ENCODE measurements at places on chromosomes 1 and 21.

DNA sequence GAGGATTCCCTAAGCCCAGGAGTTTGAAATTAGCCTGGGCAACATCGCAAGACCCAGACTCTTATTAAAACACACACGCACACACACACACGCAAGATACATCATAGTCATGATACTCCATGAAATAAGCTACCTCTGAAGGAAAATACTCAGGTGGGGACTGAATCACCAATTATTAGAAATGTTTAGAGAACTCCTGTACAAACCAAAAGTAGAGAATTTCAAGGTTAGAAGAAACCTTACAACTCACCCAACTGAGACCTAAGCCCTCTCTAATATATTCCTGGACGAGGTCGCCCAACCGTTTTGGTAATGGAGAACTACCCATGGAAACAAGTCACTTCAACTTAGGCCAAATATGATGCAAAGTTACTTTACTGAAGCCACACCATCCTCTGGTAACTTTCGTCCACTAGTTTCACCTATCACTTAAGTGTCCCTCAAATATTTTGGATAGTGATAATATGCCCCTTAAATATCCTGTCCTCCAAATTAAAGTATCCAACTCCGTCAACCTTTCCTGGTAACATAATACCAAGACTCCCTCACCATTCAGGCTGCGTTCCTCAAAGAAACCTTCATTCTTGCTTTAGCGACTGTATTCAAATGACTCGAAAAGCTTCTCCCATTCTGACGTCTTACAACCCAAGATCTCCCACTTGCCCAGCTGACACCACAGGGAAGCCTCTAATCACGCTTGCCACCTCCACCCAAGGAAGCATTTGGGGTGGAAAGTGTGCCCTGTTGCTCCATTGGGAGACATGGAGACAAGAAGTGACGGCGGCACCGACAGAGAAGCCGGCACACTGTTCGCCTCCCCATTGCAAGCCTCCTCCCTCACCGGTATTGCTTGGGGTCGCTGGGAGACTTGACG, 856 bp downstream of the NRDC start:
- H3K4me1 ChIP-seq, result peaks cover 36% of the 10 kb centered on the region
- H3K27me3 ChIP-seq, result no peaks in the 10 kb centered on the region

DNA sequence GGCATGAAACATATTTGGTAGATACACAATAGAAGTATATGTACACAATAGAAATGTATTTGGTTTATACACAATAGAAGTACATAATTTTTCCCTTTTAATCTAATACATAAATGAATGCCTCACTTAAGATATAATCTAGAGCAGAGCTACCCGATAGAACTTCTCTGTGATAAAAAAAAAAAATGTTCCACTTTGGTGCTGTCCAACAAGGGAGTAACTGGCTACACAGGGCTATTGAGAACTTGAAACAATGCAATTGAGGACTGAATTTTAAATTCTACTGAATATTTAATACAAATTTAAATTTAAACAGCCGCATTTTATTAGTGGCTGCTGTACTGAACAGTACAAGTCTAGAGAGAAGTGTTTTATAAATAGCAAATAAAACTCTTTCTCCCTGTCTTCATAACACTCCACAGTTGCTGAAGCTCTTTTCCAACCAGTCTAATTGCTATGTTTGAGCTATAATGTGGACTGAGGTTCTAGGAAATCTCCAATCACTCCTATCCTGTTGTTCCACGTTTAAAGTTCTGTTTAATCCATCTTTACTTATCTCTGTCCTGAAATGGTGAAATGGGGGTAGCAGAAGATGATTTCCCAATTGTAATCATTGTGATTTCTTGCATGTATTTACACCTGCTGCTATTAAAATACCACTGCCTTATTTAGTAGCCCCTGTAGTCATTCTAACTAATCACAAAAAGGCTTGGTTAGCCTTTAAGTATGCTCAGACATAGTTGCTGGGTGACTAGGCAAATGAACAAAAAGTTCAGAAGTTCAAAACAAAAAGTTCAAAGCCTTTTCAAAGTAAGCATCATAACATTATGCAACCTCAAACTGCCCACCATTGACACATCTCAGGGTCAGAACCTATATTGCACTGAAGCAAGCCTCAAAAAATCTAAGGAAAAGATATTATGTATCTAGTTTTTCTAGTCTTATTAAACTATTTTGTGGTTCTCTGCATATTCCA, 192.3 kb upstream of the C1orf87 start:
- H3K27me3 ChIP-seq, result no peaks in the 10 kb centered on the region
- H3K4me1 ChIP-seq, result no peaks in the 10 kb centered on the region
- no peaks in the 10 kb centered on the region for H3K36me3 ChIP-seq
- no peak overlapping the region for H3K27ac ChIP-seq

DNA sequence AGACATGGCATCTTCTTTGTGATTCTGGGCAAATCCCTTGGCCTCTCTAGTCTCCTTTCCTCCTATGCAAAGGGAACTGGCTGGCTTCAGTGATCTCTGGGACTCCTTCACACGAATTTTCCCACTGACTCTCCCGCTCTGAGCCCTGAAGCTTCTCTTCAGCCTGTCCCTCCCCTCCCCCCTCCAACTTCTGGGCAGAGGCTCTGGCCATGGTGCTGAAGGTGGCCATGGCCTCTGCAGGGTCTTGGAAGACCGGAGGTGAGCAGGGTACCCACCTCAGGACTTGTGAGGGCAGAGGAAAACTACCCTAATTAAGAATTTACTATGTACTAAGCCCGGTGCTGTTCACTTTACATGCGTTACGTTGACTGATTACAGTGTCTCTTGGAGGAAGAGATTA, 29.4 kb upstream of the POU3F1 start:
- DNase-seq, result no peak
- H3K4me1 ChIP-seq, result no peaks in the 10 kb centered on the region
- H3K36me3 ChIP-seq, result no peaks in the 10 kb centered on the region
- H3K4me3 ChIP-seq, result no peak overlapping the region
- H3K27ac ChIP-seq, result no peak overlapping the region

GRCh38 chr21:29943885-29944284, 4.1 kb upstream of the GRIK1 start:
- H3K4me3 ChIP-seq, result no peak overlapping the region
- H3K27ac ChIP-seq, result no peak overlapping the region
